A549 (cell line): ENCODE measurements at places on chromosomes 6 and 20. TPM values are rescaled to one million over a fixed set of nuclear protein-coding genes. Genes with fewer than 3 reads are reported as not detected.

Gene ADTRP
- 0.35 to 0.59 TPM (median 0.42 TPM) in 3 replicates for polyA plus RNA-seq

Gene WFDC10B
- polyA plus RNA-seq = not detected in 3 replicates

Gene IPCEF1
- polyA plus RNA-seq = not detected in 3 replicates

Gene NNAT
- not detected in 3 replicates for polyA plus RNA-seq

Gene RAD21L1
- not detected in 3 replicates for polyA plus RNA-seq

Gene PNLDC1
- 0.08 to 0.13 TPM (median 0.12 TPM) in 3 replicates for polyA plus RNA-seq

Gene HCK
- 0.07 TPM in 1 of 3 replicates, not detected in the others for polyA plus RNA-seq

Gene CPXM1
- not detected in 3 replicates for polyA plus RNA-seq

Gene RING1
- 31.4 to 39.0 TPM (median 35.0 TPM) in 3 replicates for polyA plus RNA-seq

Gene ETV7
- 0.07 to 0.12 TPM in 2 of 3 replicates, not detected in the other for polyA plus RNA-seq

Gene ARMC12
- 0.26 to 0.44 TPM (median 0.28 TPM) in 3 replicates for polyA plus RNA-seq

Gene WRNIP1
- 32.2 to 32.8 TPM (median 32.3 TPM) in 3 replicates for polyA plus RNA-seq

Gene LPIN3
- 11.7 to 16.3 TPM (median 14.4 TPM) in 3 replicates for polyA plus RNA-seq

Gene SGK2
- polyA plus RNA-seq = 11.4 to 12.2 TPM (median 11.8 TPM) in 3 replicates
